ENCODE measurements at places on chromosomes 11 and 22.
A peak's percentile ranks its signal among the peaks of the same experiment; 100 is the strongest.

DNA sequence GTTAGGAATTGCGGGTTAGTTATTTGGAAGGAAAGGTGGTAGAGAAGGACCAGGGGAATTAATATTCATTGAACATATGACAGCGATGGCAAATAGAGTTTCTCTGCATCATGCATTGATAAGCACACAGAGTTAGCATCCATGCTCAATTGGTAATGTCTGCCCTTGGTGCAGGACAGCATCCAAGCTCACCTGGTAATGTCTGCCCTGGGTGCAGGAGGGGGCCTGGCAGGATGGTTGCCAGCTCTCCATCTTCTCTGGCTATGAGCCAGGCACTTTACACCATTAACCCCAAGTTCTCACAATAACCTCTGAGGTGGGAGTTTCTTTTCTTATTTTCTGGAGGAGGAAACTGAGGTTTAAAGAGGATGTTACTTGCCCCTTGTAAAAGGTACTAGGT is 50.4 kb upstream of the RBFOX2 start:
- DNase-seq = no peak

GRCh38 chr22:25347752-25348102 is 128.3 kb downstream of the CRYBB2 start:
- DNase-seq = no peak

DNA sequence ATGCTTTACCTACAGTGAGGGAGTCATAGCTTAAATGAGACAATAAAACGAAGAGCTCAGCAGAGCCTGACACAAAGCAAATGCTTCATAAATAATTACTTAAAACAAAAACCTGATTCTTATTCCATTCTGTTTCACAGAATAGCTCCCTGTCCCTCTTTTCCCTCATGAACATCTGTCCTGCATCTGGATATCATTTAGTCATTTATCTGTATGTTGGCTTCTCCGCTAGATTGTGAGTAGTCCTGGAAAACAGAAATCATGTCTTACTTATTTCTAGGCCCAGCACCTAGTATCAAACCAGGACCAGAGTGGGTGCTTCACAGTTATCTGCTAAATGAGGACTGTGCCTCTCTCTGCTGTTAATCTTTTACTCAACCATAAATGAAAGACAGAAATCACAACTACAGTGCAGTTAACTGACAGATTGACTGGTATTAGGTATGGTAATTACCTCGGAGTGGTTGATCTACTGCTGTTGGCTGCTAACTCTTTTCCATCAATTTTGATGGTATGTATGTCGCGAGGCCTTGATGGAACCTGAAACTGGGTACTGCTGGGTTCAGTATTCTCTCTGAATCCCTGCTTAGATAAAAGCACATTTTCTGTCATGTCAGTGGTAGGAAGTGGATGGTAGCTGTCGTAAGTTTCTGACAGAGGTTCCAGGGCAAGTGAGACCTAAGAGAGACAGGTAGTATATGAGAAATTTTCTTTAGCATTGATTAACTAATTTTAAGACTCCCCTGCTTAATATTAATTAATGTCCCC is 31.5 kb downstream of the C2CD3 start:
- no peak for DNase-seq

DNA sequence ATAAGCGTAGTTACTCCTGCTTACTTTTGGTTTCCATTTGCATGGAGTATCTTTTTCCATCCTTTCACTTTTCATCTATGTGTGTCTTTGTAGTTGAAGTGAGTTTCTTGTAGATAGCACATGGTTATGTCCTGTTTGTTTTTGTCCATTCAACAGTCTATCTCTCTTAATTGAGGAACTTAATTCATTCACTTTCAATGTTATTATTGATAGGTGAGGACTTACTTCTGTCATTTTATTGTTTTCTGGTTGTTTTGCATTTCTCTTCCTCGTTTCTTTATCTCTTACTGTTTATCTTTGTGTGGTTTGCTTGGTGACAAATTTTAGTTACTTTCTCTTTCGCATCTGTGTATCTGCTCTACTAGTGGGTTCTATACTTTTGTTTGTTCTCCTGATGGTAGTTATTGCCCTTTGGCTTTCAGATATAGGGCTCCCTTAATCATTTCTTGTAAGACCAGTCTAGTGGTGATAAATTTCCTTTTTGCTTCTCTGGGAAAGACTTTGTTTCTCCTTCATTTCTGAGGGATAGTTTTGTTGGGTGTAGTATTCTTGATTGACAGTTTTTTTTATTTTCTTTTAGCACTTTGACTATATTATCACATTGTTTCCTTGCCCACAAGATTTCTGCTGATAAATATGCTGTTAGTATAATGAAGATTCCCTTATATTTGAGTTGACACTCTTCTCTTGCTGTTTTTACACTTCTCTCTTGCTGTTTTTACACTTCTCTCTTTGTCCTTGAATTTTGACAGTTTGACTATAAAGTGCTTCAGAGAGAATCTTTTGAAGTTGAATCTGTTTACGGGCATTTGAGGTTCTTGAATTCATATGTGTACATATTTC is 9.0 kb upstream of the RAG1 start:
- no peak for DNase-seq

DNA sequence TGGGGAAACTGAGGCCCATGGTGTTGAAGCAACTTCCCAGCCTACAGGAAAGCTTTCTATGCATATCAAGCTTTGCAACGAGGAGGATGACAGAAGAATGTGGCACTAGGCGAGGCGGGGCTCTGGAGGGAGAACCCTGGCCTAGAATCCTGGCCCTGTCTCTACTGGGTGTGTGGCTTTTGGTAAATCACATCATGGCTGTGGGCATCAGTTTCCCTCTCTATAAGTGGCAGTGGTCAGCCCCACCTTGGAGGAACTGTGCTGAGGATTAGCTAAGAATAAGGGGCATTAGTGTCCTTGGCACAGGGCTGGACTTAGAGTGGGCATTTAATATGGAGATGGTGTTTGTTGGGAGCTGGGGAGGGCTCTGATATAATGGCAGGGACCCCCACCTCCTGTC is 122.6 kb upstream of the CRYBB3 start:
- DNase-seq = no peak

- DNase-seq = no peak
Measured at GRCh38 chr11:11243209-11243589, 109.9 kb downstream of the CSNK2A3 start.

- no peak for DNase-seq
Measured at GRCh38 chr22:32144496-32145274, 14.4 kb downstream of the C22orf42 start.

- DNase-seq = no peak
Measured at GRCh38 chr11:13262096-13262495, 15.5 kb upstream of the BMAL1 start.

- no peak for DNase-seq
Measured at GRCh38 chr22:27685515-27685914, 116.0 kb downstream of the MN1 start.

DNA sequence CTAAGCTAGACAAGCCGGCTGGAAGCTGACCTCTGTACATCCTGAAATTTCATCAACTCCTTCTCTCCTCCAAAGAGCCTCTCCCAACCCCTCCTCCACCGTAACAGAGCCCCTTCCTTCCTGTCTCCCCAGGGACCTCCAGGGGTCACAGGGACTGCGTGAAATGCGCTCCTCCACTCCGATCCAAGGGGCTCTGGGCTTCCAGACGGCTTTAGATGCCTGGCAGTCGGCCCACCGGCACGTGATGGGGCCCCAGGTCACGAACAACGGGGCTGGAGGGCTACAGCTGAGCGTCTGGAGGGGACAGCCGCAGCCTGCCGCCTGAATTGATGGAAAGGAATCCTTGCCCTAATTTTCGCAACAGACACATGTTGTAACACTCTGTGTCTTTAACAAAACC is 264.1 kb downstream of the MN1 start:
- no peak for DNase-seq

DNA sequence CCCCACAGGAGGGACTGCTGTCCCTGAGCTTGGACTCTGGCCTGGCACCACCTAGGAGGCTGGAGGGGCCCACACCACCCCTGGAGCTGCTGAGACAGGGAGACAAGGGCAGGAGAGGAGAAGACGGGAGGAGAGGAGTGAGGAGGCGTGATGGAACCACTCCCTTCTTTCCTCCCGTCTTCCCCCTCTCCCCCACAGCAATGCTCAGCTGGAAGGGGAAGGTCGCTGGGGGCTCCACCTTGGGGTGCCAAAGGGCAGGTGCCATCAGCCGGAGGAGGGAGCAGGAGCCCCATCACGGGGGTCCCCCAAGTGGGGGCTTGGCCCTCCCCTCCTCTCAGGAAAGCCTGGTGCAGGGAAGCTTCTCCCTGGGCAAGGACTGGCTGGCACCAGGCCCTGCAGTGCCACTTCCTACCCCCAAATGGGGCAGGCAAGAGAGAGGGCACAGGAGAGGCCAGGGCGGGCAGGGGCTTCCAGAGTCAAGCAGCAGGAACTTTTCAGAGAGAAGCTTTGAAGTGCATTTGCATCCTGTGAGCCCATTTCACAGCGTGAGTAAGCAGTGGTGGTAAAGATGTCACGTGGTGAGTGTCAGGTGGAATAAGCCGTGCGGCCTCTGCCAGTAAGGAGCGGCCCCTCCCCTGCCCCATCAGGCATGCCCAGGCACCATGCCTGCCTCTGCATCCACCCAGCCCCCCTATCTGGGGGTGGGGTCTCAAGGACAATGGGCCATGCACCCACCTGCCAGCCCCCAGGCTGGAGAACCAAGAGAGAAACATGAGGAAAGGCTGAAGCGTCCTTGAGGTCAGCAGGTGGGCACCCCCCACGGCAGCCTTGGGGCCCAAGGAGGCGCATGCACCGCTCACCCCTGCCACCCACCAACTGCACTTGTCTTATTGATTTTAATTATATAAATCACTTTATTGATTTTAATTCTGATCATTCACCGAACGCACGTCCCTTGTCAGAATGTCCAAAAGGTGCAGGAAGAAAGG is 4.9 kb downstream of the IGF2 start:
- no peak for DNase-seq

- DNase-seq = peak; percentile 30
Measured at GRCh38 chr11:14300661-14301304, 58.2 kb downstream of the RRAS2 start.

DNA sequence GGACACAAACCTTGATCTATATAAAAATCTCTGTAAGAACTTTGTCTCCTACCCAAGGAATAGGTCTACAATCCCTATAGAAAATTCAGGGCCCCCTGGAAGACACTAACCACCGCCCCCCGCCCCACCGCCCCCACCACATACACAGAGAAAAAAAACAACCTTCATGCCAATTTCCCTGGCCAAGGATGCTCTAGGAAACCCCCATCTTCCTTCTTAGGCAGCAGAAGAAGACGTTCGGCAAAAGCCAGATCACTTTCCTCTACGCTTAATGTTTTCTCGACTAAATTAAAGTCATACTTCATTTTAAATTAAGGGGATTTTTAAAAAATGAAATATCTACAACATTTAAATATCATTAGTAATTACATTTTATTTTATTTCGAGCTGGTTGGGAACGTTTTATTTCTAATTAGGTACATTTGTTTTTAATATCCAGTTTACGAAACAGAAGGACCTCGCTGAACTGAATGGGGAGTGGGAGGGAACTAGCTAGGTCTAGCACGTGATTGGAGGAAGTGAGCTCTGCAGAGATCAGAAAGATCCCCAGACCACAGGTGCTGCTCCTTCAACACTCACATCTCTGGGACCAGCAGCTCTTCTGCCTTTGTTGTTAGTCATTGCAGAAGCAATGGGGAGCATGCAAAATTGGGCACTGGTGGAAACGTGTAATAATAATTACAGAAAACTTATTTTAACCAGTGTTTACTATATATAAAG is 472.3 kb downstream of the MN1 start:
- DNase-seq = no peak

- no peak for DNase-seq
Measured at GRCh38 chr22:46577368-46578249, 40.2 kb upstream of the CELSR1 start.

- DNase-seq = no peak
Measured at GRCh38 chr11:64237484-64237951, 3.1 kb downstream of the VEGFB start.

DNA sequence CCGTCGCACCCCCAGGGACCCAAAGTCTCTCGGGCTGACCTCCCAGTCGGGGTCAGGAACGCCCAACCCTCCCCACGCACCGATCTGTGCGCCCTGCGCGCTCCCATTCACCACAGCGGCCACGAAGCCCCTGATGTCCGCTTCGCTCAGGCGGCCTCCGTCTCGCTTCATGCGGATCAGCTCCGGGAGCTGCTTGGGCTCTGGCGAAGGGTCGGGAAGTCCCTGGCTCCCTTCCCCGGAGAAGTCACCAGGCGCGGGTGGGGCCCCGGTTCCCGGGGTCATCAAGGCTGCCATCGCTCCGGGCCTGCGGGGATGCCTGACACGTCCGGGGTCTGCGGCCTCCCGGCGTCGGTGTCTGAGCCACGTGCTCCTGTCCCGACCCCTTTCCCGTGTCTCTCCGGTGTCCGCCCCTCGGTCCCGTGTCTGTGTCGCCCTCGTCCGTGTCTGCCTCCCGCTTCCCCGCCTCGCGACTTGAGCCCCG is 356 bp downstream of the TYMP start:
- no peak for DNase-seq

DNA sequence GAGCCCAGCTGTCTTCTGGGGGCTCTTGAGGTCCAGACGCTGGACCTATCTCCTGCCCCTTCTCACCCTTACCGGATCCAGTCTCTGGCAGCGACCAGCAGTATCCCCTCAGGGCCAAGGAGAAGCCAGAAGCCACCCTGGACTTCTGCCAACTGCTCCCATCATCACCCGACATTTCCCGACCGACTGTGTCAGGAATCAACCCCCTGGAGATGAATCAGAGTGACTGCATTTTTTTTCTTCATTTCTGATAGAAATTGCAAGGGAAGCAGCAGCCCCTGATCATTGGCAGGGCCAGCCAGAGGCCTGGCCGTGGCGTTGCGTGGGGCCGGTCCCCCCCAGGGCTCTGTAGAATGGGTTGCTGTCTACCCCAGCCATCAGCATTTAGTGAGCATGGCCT is 5.2 kb upstream of the LIF start:
- no peak for DNase-seq

GRCh38 chr11:68409748-68410344 is 50.7 kb upstream of the PPP6R3 start:
- no peak for DNase-seq

- DNase-seq = no peak
Measured at GRCh38 chr22:49608228-49608627, 219.4 kb downstream of the BRD1 start.

GRCh38 chr11:34055218-34056000 is 3.9 kb downstream of the CAPRIN1 start:
- DNase-seq = no peak

DNA sequence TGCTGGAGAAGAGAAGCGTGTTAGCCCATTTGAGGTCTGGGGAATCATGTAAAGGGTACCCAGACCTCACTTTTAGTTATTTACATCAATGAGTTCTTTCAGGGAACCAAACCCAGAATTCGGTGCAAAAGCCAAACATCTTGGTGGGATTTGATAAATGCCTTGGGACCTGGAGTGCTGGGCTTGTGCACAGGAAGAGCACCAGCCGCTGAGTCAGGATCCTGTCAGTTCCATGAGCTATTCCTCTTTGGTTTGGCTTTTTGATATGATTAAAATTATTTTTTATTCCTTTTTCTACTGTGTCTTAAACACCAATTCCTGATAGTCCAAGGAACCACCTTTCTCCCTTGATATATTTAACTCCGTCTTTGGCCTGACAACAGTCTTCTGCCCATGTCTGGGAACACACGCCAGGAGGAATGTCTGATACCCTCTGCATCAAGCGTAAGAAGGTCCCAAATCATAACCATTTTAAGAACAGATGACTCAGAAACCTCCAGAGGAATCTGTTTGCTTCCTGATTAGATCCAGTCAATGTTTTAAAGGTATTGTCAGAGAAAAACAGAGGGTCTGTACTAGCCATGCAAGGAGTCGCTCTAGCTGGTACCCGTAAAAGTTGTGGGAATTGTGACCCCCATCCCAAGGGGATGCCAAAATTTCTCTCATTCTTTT is 65.2 kb downstream of the ALX4 start:
- no peak for DNase-seq
